NCI-H345 (cell line): ENCODE measurements at places on chromosomes 16 and 17.
A peak's percentile ranks its signal among the peaks of the same experiment; 100 is the strongest.

DNA sequence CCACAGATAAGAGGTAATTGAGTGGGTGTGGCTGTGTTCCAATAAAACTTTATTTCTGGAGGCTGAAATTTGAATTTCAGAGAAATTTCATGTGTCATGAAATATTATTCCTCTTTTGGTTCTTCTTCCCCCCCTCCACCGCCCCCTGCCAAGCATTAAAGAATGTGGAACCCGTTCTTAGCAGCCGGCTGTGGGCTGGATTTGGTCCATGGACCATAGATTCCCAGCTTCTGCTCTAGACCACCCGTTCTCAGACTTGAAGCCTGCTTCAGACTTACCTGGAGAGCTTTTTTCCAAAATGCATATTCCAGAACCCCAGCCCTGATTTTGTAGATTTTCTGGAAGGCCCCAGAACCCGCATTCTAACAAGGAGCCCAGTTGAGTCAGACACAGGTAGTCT, 15.1 kb upstream of the LASP1NB start:
- no peak for DNase-seq

DNA sequence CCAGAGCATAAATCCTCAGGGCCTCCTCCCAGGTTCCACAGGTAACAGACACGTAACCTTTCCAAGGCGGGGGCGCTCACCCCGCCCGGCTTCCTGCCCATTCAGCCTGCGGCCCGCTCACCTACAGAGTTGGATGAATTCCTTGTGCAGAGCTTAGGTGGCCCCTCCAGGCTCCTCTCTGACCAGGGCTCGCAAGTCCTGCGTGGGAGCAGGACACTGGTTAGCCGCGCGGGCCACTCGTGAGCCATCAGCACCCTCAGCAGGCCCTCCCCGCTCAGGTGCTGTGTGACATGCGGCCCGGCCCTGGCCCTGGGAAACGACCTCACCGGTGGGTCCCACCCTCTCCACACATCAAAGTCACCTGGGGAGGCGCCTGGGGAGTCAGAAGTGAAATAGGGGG, 528 bp downstream of the TERB1 start:
- no peak for DNase-seq

- no peak for DNase-seq
These were observed 32.2 kb downstream of the RNF157 start for GRCh38 chr17:76208120-76208519.

DNA sequence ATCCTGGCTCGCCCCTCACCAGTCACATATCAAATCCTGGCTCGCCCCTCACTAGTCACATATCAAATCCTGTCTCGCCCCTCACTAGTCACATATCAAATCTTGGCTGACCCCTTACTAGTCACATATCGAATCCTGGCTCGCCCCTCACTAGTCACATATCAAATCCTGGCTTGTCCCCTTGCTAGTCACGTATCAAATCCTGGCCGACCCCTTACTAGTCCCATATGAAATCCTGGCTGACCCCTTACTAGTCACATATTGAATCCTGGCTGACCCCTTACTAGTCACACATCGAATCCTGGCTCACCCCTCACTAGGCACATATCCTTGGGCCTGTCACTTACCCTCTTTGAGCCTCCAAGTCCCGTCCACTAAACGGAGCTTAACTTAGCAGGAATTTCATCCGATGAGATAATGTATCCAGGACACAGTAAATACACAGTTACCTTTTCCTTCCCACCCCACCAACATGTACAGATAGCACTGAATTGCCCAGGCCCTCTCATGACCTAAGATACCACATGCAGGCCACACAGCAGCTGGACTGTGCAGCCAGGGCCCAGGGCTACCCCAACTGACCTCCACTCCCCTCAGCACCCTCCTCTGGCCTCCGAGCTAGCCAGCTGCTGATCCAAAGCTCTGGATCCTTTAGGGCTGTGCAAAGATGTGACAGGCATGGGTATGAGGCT, 157.8 kb upstream of the RPH3AL start:
- DNase-seq, result no peak

DNA sequence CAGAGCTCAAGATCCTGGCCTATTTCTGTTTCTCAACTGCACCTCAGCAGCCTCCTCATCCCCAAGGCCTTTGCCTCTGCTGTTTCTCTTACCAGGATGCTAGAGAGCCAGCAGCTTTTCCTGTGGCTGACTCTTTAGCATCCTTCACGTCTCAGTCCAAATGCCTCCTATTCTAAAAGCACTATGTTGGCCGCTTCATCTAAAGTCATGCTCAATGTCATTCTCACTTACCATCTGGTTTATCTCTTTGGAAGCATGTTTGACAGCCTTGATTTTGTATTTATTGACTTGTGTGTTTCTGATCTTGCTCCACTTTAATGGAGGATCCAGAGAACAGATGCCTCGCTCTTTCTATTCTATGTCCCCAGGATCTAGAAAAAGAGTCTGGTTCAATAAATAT, 351.8 kb upstream of the CDH11 start:
- no peak for DNase-seq

DNA sequence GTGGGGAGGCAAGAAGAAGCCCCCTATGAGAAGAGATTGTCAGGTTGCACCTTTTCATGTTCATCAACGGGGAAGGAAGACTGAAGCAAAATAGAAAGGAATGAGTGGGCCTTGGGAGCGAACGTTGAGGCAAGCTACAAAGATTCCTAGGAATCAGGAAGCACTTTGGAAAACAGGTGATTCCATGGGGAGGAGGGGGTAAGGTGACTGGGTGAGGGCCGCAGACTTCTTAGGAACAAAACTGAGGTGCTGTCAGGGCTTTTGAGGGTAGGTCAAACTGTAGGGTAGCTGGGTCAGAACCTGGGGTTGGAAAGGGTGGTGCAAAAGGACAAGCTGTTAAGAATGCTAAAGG, 528 bp downstream of the ITFG1 start:
- no peak for DNase-seq

DNA sequence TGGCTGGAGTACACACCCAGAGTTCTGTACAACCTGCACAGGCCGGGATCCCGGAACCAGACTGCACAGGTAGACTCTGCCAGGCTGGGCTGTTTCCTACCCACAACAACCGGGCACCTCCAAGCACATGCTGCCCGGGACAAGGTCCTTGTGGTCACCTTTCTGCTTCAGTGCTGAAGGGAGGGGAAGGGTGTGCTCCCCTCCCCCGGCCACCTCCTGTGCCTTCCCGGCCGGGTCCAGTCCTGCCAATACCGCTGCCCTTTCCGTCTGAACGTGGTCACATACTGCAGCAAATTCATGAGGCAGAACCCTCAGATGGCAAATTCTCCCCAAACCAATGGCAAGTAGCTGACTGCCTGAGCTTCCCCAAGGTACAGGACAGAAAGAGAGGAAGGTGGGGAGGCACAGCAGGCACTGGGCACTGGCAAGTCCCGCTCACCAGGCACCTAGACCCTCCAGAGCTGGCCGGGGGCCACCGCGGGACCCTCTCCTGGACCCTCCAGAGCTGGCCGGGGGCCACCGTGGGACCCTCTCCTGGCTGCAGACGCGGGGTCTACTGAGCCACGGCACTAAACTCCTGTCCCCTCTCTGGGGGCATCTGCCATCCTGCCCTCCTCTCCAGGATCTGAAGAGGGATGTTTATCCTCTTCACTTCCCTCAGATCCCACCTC, 22.8 kb downstream of the SLC43A2 start:
- no peak for DNase-seq

GRCh38 chr17:17641621-17642409, 39.4 kb upstream of the RAI1 start:
- peak; percentile 54 for DNase-seq

GRCh38 chr17:1180958-1181752, 1.4 kb upstream of the ABR start:
- DNase-seq, result no peak

DNA sequence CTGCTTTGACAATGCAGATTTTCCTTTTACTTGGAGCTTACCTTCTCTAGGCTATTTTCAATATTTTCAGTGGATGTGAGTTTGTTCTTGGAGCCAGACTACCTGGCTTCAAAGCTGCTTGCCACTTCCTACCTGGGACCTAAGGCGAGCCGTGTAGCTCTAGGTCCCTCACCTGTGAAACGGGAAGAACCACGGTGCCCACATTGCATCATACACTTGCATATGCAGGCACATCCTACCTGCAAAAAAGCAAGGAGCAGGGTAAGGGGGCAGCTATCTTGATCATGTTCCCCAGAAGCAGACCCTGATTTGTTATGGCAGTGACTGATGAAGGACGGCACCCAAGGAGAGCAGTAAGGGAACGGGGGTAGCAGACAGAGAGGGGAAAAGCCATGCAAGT, 27.0 kb upstream of the MPRIP start:
- no peak for DNase-seq

DNA sequence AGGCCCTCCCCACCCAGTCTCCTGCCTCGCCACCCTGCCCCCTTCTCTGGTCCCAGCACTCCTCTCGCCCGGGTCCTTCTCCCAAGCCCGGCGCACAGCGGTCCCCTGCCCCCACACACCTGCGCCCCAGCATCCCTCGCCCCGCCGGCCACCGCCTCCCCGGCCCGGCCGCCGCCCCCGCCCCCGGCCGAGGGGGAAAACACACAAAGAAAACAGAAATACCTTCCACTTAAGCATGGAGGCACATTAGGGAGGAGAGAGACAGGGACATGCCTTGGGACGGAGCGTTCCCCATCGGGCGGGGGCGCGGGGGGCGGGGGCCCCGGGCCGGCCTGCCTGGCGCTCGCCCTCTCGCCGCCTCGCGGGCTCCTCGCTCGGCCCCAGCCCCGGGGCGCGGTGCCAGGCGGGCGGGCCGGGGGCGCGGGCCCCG, 326 bp downstream of the SRCIN1 start:
- no peak for DNase-seq

- peak; percentile 21 for DNase-seq
These were observed 87.2 kb upstream of the CACNG5 start for GRCh38 chr17:66747578-66748275.

- DNase-seq, result no peak
These were observed 1.8 kb downstream of the ZNF23 start for GRCh38 chr16:71460236-71460635.

DNA sequence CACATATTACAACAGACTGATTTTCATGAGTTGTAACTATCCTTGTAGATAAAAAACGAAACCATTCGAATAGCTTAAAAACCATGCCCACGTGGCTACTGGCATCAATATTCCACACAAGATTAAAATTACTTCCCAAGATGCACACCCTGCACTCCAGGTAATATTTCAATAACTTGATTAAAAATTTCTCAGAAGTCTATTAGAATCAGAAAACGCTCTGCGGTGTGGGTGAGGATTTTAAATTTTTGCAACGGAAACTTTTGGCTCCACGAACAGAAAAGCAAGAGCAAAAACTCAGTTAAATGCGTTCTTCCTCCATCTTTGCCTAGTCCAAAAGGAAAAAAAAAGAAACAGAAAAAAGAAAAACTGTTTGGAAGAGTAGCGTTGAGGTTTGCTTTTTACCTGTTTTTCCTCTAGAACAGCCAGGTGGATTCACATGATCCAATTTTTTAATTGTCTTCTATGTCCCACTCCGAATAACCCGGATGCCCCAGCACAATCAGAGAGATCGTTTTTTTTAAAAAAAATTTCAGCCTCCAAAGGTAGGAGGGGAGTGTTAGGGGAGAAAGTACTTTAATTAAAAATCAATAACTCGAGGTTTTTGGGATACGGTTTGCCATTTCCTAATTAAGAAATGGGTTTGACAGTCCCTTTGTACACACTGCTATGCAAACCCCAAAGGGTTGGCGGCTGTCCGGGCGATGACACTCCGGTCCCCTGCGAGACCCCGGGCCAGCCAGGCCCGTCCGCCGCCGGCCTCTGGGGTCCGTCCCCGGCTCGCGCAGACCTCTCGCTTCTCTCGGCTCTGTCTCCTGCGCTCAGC, 708 bp upstream of the NFAT5 start:
- DNase-seq, result no peak

DNA sequence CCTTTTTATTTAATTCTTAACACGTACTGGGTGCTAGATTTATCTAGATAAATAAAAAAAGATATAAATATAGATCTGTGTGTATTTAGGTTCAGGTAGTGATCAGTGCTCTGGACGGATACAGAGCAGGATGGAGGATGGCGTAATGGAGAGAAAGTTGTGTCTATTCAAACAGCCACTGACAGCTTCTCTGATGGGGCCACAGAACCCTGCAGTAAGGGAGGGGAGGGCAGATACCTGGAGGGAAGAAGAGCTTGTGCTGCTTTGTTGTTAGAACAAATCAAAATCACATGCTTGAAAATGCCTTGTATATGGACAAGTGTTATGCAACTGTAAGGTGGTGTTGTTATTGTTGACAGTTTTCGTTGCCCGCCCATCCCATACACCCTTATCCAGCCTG, 170.2 kb downstream of the UTP18 start:
- DNase-seq, result no peak

DNA sequence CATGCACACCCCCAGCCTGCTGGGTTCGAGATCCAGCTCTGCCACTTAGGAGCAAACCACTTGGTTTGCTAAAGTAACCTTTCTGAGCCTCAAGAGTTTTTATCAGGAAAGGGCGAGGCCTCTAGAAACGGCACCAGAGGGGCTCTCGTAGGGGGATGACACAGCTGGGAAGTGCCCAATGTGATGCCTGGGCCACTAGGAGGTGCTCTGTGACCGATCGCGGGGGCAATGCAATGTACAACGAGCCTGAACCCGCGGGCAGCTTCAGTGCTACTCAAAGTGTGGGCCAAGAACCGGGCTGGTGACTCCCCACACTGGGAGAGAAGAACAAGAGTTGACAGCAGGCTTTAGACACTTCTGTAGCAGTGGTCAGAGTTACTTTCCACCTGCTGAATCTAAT, 9.4 kb downstream of the C16orf89 start:
- no peak for DNase-seq

DNA sequence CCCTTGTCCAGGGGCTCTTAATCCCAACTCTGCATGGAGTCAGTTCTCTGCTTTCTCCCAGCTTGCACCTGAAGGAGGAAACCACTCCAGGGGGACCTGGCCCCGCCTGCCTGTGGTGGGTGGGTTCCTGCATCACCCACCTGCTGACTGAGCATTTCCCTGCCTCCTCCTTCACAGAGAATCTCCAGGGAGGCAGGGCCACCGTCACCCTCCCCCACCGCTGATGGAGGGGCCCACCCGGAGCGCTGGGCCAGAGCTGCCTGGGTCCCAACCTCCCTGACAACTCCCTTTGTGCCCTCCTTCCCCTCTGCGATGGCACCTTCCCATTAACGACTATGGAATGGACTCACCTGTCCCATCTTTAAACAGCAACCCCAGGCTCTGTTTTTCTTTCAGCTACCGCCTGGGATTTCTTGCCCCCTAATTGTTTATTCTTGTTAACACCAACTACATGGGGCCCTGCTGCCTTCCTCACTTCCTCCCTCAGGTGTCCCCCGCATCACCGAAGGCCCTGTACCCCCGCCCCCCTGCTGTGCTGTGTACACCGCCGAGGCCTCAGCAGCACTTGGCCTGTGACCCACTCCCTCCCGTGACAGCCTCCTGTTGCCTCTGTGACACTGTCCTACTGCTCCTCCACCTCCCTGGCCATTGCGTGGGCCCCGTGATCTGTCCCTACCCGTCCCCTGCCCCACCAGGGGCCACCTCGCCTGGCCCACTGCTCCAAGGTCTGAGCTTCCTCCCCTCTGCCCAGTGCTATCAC, 842 bp upstream of the TEDC2 start:
- peak; percentile 36 for DNase-seq

- no peak for DNase-seq
These were observed 38.4 kb downstream of the HIC1 start for GRCh38 chr17:2093349-2093748.

GRCh38 chr17:7579001-7579833, at the start of gene CD68:
TSS of gene CD68 (plus strand) at chr17:7579638. CDS start at chr17:7579678, 40 bp downstream.
- DNase-seq, result no peak
